Lower lobe of right lung (tissue), 2 donors: ENCODE measurements at places on chromosomes 13 and 19. TPM values are rescaled to one million over a fixed set of nuclear protein-coding genes. Genes with fewer than 3 reads are reported as not detected.

The BRSK1 gene
- 1.0 TPM for total RNA-seq

The AMER2 gene
- not detected for total RNA-seq

The GPR108 gene
- 87.0 TPM for total RNA-seq

The OVOL3 gene
- total RNA-seq, result not detected

The SMIM17 gene
- not detected for total RNA-seq

The ZNF837 gene
- total RNA-seq, result 1.2 TPM

The ZNF17 gene
- total RNA-seq, result 12.6 TPM

The RNF17 gene
- total RNA-seq, result not detected

The ATP11A gene
- 281 TPM for total RNA-seq

DNA sequence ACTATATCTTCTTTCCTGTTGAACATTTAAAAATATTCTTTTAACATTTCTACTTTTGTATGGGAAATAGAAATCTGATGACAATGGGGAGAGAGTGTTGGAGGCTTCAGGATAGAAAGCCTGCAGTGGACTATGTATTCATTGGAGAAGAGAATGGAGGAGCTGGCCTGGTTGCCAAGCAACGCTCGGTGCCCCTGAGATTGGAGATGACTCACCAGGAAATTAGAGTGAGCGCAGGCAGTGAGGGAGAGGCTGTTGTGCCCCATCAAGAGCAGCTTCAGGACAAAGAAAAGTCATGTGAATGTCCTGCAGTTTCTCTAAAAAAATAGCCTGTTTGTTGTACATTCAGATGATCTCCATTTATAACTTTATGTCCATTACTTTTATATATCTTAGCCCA is 48.7 kb upstream of the ZNF835 start:
- DNase-seq, result no peak

DNA sequence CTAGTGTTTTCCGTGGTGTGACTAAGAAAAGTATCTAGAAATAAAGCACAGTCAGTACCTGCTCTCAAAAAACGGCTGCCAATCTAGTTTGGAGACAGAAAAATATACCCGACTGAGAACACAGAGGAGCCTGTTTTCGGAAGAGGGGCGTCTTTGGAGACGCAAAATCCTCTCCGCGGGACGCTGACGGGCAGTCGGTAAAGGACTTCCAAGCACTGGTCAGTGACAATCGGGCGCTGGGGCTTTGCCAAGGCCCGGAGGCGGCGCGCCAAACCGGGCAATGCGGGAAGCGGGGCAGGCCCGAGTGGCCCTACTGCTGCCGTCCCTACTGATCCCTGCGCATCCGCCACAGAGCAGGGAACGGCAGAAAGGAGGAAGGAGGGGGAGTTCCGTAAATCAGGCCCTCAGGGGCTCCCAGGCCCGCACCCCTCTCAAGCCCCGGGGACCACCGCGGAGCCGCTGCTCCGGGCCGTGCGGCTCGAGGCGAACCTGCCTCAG is 588 bp upstream of the DPY19L3 start:
- peak; percentile 77 for DNase-seq

DNA sequence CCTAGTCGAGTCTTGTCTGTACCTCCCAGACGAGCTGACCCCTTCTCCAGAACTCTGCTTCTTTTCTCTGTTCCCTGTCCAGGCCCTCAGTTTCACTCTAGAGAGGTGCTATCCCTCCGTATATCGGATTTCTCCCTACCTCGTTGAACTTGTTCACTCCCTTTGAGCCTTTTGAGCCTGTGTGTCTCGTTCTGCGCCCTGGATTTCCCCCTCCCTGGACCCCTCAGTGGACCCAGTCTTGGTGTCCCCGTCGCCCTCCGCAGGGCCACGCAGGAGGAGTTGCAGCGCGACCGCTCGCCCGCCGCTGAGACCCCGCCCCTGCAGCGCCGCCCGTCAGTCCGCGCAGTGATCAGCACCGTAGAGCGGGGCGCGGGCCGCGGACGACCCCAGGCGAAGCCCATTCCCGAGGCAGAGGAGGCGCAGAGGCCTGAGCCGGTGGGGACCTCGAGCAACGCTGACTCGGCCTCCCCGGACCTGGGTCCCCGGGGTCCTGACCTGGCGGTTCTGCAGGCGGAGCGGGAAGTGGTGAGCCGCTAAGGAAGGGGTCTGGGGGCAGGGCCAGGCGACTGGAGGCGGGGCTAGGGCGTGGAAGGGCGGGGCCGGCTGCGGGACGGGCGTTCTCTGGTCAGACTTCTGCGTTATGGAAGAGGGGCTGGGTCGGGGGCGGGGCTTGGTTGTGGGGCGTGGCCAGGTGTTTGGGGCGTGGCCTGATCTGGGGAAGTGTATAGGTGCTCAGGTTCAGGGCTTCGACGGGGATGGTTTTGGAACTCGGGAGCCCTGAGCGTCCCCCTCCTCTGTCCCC is 5.5 kb downstream of the EPS8L1 start:
- peak; percentile 90 for DNase-seq

- DNase-seq, result no peak
Measured at GRCh38 chr19:45166723-45167252, 6.0 kb upstream of the NKPD1 start.

GRCh38 chr13:33174491-33174890 is 111.1 kb downstream of the STARD13 start:
- DNase-seq, result no peak

DNA sequence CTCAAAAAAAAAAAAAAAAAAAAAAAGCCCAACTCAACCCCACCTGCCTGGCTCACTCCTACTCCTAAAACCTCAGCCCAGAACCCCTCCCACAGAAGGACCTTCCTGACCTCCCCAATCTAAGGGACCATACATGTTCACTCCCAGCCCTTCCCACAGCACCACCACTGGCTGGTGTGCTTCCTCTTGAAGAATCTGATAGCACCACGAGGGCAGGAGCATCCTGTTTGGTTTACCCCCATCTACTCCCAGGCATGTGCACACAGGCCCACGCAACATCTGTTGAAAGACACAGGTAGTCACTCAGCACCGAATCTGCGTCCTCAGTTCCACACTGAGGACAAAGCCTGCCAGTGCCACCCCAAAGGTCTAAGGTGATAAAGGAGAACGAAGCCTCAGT is 8.2 kb downstream of the LATS2 start:
- DNase-seq, result no peak

- no peak for DNase-seq
Measured at GRCh38 chr13:83634601-83635000, 247.7 kb downstream of the SLITRK1 start.

GRCh38 chr13:63088226-63088625 is 1672.6 kb upstream of the PCDH20 start:
- no peak for DNase-seq

DNA sequence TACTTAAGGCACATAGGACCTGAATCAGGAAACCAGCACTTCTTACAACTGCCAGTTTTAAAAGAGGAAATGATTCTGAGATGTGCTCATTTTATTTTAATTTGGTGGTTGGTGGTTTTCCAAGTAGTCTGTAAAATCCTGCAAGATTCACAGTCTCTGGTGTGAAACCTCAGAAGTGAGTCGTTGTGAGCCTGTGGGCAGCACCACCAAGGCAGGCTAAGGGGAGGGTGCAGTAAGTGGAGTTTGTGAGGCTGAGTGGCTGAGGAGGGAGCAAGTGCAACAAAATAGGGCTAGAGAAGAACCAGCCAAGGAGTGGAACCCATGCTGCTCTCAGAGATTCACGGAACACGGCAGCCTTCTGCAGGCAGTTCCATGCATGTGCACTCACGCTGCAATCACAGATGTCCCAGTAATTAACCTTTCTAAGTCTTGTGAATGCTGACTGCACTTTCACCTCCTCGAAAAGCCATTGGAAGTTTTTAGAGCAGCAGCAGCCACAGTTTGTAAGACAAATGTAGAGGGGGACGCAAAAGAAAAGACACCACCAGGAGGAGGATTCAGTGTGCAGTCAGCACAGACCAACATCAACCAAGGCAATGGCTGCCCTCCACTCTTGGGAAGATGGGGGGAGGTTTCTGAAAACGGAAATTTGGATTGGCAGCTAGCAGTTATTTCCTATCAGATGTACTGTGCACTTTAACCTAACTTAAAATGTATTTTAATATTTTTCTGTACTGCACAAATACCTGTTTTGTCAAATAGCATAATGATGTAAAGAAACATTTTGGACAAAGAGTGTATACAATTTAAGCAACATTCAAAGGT is 44.9 kb downstream of the ESD start:
- no peak for DNase-seq

GRCh38 chr13:67238277-67238859 is 8.2 kb upstream of the PCDH9 start:
- no peak for DNase-seq

DNA sequence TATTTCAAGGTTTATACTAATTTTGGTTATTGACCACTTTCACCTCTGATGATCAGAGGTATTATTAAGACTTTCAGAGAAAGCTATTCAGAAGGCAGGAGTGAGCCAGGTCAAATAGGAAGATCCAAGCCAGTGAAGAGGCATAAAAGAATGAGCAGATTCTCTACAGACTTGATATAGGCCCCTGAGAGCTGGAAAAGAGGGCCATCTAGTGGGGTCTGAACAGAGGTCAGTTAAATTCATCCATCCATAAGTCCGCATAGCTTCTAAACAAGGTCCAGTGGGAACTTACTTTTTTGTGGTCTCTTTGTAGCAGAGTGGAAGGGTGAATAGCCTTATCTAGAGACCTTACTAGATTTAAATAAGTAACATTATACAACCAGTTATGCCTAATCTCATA is 126.6 kb upstream of the UFM1 start:
- no peak for DNase-seq

GRCh38 chr19:16111160-16111908 is at the start of gene RAB8A:
Gene RAB8A (plus strand): TSS chr19:16111889. CDS start chr19:16111902, 13 bp downstream.
- DNase-seq, result peak; percentile 99

GRCh38 chr13:50334944-50335343 is 319.7 kb downstream of the KCNRG start:
- no peak for DNase-seq

DNA sequence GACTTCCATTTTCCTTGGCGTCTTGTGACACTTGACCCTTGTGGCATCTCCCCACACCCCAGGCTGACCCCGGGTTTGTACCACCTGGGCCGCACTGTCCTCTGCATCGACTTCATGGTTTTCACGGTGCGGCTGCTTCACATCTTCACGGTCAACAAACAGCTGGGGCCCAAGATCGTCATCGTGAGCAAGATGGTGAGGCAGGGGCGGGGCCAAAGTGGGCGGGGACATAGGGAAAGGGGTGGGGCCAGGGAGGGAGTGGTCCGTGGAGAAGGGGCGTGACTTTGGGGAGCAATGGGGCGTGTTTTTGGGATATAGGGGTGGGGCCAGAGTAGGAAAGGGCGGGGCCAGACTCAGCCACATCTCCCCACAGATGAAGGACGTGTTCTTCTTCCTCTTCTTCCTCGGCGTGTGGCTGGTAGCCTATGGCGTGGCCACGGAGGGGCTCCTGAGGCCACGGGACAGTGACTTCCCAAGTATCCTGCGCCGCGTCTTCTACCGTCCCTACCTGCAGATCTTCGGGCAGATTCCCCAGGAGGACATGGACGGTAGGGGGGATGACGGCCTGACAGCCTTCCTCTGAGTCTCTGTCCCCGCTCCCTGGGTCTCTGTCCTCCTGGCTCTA is 42.8 kb downstream of the TRPM4 start:
- peak; percentile 34 for DNase-seq

- DNase-seq, result no peak
Measured at GRCh38 chr19:30689474-30689873, 317.3 kb downstream of the ZNF536 start.

- no peak for DNase-seq
Measured at GRCh38 chr19:17790059-17790780, 4.7 kb upstream of the B3GNT3 start.

- DNase-seq, result no peak
Measured at GRCh38 chr13:111342721-111343120, 22.3 kb downstream of the TEX29 start.

DNA sequence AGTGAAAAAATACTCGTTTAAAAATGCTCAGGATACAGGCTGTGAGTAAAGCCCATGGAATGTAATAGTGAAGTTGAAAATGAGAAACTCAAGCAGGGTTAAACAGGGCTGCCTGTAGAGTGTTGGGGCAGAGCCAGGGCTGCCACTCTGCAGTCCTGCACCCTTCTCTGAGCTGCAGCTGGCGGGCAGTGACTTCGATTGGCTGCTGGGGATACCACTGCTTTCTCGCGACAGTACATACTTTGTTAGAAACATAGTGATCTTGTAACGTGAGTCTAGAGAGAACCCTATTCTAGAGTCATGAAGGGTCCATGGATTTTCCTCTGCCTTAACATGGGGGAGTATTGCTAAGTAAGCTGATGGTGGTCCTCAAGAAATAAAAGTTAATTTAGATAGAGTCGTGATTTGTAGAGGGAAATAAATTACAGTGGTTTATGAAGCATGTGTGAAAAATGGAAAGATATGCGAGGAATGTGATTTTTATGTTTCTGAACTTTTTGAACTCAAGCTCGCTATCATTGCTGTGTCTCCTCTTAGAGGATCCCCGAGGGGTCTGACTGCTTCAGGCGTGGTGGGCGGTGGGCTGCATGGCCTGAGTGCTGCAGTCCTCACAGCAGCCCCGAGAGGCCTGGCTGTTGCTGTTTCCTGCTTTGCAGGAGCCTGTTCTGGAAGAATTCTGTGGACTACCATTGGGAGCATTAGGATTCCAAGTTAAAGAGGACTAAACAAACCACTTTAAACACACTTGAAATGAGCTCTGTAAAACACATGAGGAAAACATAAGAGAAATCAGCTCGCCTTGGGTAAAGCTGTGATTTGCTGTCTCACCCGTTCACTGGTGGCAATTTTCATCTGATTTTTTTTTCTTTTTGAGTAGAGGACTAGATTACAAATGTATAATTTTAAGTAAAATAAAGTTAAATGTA is 95.7 kb downstream of the ARHGEF7 start:
- peak; percentile 75 for DNase-seq

GRCh38 chr13:49097374-49097773 is 121.7 kb downstream of the FNDC3A start:
- DNase-seq, result no peak

DNA sequence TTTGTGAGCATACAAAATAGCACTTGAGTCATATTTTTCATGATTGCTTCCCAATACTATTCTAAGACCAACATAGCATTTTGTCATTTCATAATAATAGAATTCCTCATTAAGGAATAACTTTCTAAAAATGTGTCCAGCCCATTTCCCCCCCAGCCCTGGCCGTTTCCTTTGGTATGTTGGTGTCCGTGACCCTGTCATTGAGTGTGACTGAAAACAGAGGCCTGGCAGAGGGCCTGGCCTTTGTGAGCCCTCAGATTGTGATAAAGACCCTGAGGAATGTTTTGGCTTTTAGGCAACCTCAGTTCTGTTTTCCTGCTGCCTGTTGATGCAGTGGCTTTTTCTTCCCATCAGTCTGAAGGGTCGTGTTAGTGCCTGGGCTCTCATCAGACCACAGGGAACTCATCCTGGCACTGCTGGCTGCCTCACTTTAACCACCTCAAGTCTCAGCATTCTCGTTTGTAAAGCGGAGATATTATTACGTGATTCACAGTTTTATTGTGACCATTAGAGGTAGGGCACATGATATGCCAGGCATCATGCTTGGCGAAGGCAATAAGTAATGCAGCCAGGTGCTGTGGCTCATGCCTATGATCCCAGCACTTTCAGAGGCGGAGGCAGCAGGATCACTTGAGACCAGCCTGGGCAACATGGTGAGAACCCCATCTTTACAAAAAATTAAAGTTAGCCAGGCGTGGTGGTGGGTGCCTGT is 13.8 kb downstream of the SPINT2 start:
- peak; percentile 62 for DNase-seq

DNA sequence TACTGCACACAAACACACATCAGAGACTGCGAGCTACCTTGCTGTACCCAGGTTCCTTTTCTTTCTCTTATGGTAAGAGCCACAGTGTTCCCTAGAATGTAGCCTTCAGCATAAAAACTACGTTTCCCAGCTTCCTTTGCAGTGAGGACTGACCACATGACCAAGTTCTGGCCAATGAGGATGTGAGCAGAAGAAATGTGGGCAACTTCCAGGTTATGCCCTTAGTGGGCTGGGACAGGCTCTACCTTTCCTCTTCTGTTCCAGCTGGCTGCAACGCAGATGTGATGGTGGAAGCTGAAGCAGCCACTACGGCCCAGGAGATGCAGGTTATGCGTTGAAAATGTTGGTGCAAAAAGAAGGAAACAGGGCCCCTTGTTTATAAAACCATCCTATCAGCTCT is 27.5 kb downstream of the VRK3 start:
- no peak for DNase-seq
